ENCODE measurements at places on chromosomes 16 and 17.
A peak's percentile ranks its signal among the peaks of the same experiment; 100 is the strongest.

DNA sequence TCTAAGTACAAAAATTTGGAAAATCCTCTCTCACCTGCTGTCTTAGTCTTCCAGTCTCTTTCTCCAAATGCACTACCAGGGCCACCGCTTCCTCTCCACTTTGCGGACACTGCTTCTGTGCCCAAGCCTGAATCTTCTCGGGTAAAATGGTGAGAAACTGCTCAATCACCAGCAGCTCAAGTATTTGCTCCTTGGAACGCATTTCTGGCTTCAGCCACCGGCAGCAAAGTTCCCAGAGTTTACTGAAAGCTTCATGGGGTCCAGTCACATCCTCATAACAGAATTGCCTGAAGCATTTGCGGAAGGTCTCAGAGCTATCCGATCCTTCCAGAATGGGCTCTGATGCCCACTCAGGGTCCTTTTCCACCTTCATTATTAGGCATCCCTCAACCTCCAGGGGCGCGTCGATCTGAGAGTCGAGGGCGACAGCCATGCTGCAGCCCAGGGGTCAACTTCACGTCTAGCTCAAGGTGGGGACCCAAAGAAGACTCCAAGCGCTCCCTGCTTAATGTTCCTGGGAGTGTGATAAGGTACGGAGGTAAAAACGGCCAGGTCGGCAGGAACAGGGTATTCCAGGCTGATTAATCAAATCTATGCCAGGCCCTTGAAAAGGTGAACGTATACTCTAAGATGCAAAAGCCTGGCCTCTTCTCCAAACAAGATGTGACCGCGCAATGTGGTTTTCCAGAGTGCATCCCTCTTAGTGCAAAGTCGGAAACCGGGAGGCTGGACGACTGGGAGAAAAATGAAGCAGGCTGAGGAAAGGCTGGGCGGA is 763 bp downstream of the ZKSCAN2 start:
- DNase-seq, result no peak

DNA sequence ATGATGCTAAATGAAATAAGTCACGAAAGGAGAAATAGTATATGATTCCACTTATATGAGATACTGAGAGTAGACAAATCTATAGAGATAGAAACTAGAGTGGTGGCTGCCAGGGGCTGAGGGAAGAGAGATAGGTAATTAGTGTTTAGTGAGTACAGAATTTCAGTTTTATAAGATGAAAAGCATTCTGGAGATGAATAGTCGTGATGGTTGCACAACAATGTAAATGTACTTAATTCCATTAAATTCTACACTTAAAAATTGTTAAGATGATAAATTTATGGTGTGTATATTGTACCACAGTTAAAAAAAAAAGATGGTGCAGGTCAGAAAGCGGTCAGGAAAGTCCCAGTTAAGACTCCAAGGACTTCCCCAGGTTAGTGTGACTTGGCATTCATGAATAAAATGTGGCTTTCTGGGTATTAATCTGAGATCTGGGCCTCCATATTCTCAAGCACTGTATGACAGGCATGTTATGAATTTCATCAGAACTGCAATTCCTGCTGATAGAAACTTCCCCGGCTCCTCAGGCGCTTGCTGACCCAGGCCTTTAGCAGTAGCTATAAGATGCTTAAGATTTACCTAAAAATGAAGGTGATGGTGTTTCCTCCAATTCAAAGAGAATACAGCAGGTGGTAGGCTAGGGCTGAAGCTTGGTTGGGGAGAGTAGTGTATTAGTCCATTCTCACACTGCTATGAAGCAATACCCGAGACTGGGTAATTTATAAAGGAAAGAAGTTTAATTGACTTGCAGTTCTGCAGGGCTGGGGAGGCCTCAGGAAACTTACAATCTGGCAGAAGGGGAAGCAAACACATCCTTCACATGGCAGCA is 115.3 kb upstream of the SOX9 start:
- no peak for DNase-seq

DNA sequence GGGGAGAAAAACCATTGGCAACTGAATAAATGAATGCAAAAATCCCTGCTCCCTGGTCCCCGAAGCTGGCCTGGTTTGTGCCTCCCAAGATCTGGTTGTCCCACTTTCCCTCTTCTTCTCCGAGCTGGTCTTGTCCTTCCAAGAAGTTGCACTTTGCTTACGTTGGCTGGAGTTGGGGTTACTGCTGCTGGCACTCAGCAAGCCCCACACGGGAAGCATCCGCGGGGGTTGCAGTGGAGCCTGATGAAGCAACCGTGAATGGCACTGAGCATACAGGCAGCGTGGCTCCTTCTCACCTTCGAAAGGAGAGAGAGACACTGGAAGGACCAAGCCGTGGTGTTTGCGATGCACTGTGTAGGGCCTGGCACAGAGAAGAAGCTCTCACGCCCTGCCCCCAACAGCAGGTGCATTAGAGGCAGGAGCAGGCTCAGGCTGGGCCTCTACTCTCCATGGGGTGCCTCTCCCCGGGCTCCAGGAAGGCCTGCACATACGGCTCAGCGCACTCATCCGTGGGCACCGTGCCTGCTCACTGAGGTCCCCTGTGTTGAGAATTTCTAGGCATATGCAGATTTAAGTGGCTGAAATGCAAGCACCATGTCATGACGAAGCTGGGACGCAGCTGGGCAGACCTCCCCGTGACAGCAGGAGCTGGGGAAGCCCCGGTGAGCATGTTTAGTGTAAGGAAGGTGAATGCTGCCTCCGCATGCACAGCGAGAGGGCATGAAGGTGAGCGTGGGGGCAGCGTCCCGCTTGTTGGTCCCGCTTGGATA is 12.1 kb downstream of the CA5A start:
- DNase-seq, result no peak

DNA sequence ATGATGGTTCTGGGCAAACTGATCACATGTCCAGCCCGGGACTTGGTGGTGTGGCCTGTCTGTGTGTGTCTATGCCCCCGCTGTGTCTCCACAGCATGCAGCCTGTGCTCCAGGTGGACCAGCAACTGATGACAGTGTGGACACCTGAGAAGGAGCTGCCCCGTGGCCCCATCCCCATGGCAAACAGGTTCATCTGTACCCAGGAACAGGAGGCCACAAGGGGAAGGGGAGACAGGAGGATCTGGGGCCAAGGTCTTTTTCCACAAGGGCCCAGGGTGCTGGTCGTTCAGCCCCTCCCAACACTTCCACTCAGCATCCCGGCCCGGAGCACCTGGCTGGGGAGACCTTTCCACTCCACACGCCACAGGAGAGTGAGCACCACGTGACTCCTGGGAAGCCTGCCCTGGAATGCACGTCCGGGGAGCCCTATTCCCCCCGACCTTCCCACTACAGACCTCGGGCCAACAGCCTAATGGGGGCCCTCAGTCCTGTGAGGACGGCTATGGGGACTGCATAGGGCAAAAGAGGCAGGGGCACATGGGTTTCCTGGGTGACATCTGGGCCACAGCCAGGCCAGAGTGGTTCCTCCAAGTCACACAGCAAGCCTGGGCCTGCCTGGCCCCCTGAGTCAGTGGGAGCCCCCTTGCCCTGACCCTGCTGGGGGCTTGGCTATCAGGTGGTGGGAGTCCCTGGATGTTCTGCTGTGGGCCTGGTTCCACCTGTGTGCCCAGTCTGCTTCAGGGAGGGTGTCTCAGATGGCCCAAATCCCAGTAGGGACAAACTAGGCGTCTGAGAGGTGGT is 20.8 kb upstream of the NXPH3 start:
- DNase-seq, result no peak

DNA sequence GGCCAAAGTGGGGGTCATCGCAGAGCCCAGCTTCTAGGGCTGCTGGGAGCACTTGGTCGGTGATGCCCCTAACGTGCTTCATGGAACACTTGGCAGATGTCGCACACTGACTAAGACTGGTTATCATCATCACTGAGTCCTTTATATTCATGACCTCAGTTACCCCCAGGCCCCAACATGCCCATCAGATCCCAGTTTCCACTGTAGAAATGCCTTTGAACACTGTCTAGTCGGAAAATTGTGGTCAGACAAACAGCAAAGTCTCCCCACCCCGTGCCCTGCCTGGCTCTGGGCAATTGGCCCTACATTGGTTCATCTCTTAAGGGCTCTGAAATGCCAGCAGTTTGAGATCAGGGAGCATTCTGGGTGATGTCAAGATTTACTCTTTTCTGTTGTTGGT is 51.3 kb downstream of the NKD1 start:
- no peak for DNase-seq

GRCh38 chr16:76287466-76287865 is 10.3 kb downstream of the CNTNAP4 start:
- no peak for DNase-seq

DNA sequence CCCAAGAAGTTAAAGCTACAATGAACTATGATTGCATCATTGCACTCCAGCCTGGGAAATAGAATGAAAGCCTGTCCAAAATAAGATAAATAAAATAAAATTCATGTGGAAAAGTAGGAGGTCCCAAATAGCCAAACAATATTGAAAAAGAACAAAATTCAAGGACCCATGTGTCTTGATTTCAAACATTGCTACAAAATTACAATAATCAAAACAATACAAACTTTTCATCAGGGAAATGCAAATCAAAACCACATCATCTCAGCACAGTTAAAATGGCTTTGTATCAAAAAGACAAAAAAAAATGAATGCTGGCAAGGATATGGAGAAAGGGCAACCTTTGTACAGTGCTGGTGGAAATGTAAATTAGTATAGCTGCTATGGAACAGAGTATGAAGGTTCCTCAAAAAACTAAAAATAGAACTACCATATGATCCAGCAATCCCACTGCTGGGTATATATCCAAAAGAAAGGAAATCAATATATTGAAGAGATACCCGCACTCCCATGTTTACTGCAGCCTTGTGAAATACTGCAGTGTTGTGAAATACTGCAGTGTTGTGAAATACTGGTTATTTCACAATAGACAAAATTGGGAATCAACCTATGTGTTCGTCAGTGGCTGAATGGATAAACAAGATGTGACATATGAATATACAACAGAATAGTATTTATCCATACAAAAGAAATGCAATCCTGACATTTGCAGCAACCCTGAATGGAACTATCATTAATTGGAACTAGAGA is 24.5 kb upstream of the ZNF287 start:
- no peak for DNase-seq

- no peak for DNase-seq
Measured at GRCh38 chr16:58678716-58679115, 5.9 kb downstream of the SLC38A7 start.

DNA sequence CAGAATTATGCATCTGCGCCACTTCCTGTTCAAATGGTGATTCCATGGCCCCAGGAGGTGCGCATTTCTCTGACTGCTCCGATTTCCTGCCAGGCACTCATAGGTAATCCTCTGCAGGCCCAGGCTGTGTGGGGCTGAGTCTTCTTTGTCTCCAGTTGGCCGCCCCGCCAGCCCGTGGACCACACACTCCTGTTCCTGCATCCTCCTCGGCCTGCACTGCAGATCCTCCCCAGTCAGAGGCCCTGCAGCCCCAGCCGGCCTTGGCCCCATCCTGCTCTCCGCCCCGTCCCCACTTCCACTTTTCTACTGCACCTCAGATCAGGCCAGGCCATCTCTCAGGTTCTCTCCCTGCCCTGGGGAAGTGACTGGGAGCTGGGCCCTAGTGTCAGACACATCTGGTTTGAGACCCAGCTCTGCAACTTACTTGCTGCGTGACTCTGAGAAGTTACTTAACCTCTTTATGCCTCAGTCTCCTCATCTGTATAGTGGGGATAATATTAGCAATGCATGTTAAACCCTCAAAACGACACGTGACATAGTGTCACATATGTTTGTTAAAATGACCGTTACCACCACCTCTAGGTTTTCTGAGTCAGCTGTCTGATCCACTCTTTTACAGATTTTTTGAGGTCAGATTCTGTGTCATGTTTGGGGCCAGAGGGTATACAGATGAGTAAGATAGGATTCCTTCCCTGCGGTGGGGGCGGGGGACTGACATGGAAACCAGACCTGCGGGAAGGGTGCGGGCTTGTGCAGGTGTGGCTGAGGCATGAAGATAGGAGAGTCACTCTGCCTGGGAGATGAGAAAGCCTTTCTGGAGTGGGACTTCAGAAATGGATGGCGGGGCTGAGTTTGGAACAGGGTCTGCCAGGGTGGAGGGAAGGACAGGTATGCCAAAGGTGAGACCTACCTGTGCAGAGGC is 12.8 kb downstream of the RAB11FIP4 start:
- DNase-seq, result no peak

- DNase-seq, result no peak
Measured at GRCh38 chr17:17868641-17869522, 32.1 kb upstream of the SREBF1 start.

DNA sequence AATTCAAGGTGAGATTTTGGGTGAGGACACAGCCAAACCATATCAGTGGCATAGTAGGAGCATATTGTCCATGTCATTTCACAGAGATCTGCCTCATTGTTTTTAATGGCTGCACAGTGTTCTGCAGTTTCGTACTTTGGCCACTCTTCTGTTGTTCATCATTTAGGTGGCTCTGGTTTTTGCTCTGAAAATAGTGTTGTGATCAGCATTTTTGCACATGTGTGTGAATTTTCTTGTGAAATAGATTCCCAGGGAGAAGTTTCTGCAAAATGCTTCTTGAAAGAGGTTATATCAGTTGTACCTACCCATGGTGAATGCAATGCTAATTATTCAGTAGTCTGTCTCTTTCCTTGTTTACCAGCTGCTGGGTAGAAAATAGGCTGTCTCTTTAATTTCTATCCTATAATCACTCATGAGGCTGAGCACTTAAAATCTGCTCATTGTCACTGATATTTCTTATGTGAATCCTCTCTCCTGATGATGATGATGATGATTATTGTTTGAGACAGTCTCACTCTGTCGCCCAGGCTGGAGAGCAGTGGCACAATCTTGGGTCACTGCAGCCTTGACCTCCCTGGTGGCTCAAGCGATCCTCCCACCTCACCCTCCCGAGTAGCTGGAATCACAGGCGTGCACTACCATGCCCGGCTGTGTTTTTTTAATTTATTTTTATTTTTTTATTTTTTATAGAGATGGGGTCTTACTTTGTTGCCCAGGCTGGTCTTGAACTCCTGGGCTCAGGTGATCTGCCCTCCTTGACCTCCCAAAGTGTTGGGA is 10.5 kb downstream of the LCMT1 start:
- DNase-seq, result no peak

DNA sequence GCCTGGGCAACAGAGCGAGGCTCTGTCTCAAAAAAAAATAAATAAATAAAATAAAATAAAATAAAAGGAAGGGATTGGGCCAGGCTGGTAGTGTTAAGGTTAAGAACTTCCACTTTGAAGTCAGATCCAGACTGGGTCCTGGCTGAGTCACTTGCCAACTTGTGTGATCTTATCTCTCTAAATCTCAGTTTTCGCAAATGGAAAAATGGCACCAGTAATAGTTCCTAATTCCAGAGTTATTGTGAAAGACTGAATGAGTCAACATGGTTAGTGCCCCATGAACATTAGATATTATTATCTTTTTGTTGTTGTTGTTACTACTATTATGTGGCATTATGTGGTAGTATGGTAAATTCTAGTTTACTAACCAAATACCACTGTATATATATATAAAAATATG is 188.0 kb upstream of the AXIN2 start:
- peak; percentile 5 for DNase-seq
